MV-4-11 (cell line): ENCODE measurements at places on chromosomes 5 and 9.
A peak's percentile ranks its signal among the peaks of the same experiment; 100 is the strongest.

- DNase-seq: no peak
Measured at GRCh38 chr9:124137009-124137943, 120.5 kb upstream of the NEK6 start.

- DNase-seq: peak; percentile 99
Measured at GRCh38 chr5:178153530-178154340, at the start of gene NHP2. Gene NHP2, minus strand, starts transcription at chr5:178153885. Its CDS starts 68 bp downstream, at chr5:178153817.

GRCh38 chr5:1747079-1747802 is 52.4 kb downstream of the MRPL36 start:
- DNase-seq: no peak

GRCh38 chr5:140003519-140003918 is 39.6 kb downstream of the NRG2 start:
- DNase-seq: no peak

DNA sequence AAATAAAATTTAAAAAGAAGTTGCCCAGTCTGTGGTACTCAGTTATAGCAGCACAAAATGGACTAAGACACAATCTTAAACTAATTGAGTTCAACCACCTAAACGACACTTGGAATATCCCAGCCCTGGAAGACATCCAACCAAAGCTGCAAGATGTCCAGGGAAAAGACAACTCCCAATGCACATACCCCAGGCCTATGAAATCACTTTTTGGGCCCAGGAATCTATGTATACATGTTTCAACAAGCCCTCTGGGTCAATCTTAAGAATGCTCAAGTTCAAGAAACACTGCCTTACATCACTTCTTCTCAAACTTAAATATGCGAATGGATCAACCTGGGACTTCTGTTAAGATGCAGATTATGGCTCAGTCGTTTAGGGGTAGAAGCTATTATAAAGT is 148.6 kb downstream of the ELAVL2 start:
- DNase-seq: no peak

GRCh38 chr5:11504065-11504885 is 400.0 kb downstream of the CTNND2 start:
- DNase-seq: no peak

- no peak for DNase-seq
Measured at GRCh38 chr5:95151694-95152093, 133.2 kb downstream of the MCTP1 start.
